ENCODE measurements at places on chromosomes 2 and 18. TPM values are rescaled to one million over a fixed set of nuclear protein-coding genes. Genes with fewer than 3 reads are reported as not detected.
A peak's percentile ranks its signal among the peaks of the same experiment; 100 is the strongest.

The SRD5A2 gene
- not detected for total RNA-seq

The TNFRSF11A gene
- total RNA-seq: 80.6 TPM

DNA sequence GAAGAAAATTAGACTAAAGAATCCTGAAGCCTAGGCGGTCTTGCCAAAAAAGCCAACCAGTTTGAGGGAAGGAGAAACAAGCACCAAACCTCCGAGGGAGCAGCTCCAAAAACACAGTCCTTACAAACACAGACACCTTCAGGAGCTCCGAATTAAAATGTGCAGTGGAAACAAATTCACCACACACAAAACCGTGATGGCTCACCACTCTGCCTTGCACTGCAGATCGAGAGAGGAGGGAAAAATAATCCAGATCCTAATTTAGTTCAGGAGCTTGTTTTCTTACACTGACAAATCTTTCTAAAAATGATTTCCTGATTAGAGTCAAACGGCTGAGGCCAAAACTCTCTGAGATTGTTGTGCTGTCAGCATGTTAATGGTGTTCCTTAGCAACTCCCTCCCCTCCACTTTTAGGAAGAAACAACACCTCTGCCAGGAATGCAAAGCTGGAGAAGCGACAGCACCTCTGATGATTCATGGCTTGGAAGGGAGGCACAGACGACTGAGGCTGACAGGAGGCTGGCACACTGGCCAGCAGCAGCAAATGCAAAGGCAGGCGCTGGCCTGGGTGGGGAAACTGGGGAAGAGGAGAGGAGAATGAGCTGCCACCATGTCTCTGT, 249.4 kb upstream of the KLHL29 start:
- H3K36me3 ChIP-seq: no peaks in the 10 kb centered on the region
- H3K4me1 ChIP-seq: no peaks in the 10 kb centered on the region
- no peak for DNase-seq
- no peak overlapping the region for H3K27ac ChIP-seq
- H3K4me3 ChIP-seq: no peak overlapping the region
- H3K27me3 ChIP-seq: no peaks in the 10 kb centered on the region

DNA sequence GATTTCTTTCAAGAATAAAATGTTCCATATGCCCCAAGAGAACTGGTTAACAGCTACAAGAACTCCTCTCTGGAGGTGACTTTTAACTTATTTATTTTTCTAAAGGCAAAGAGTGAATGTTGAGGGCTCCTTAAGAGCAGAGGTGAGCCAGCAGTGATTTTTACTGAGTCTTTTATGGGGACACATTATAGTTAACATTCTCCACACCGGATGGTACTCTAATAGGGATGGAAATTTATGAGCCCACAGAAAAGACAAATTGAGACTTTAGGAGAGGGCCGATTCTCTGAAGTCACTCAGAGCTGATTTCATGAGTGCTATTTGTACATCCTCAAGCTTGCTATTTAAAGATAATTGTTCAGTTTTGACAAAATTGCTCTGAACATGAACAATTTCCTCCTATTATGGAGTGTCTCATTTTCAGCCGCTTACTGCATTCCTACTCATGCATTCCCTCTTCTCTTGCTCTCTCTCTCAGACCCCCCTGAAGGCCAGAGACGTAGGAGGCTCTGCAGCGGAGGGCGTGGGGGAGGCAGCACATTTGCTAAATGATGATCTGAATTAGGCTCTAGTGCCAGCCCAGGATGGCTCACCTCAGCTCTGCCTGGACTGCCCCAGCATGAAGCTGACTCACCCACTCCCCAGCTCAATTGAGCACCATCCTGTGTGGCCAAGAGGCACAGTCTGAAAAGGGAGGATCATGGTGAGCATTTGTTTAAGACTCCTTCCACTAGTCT, 5.9 kb upstream of the RPL37A start:
- no peaks in the 10 kb centered on the region for H3K27me3 ChIP-seq
- no peak for DNase-seq
- no peaks in the 10 kb centered on the region for H3K4me1 ChIP-seq
- no peak overlapping the region for H3K4me3 ChIP-seq
- no peak overlapping the region for H3K27ac ChIP-seq

- DNase-seq: no peak
- H3K36me3 ChIP-seq: no peaks in the 10 kb centered on the region
- no peaks in the 10 kb centered on the region for H3K4me1 ChIP-seq
- H3K4me3 ChIP-seq: no peak overlapping the region
These were observed 133.3 kb downstream of the PTRHD1 start for GRCh38 chr2:24659862-24660261.

GRCh38 chr18:3595369-3596273, 145.6 kb downstream of the TGIF1 start:
- H3K4me3 ChIP-seq: peak overlapping the region; percentile 34
- H3K27ac ChIP-seq: peak overlapping the region; percentile 96
- H3K36me3 ChIP-seq: no peaks in the 10 kb centered on the region
- H3K27me3 ChIP-seq: no peaks in the 10 kb centered on the region
- peak; percentile 72 for DNase-seq

The POTEC gene
- not detected for total RNA-seq

DNA sequence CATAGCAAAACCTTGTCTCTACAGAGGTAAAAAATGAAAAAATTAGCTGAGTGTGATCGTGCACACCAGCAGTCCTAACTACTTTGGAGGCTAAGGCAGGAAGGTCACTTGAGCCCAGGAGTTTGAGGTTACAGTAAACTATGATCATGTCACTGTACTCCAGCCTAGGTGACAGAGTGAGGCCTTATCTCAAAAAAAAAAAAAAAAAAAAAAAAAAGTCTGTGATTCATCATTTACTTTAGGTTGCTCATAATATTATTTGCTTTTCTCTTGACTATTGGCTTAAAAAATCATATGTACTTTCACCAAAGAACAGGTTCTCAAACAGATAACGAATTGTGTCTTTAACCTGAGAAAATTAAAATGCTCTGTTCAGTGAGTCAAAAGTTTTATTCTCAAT, 129.1 kb downstream of the MYO3B start:
- DNase-seq: no peak
- H3K27me3 ChIP-seq: no peaks in the 10 kb centered on the region
- no peak overlapping the region for H3K4me3 ChIP-seq
- peaks cover 7% of the 10 kb centered on the region for H3K4me1 ChIP-seq

GRCh38 chr18:56575819-56576663, 62.4 kb downstream of the TXNL1 start:
- no peaks in the 10 kb centered on the region for H3K36me3 ChIP-seq
- H3K27me3 ChIP-seq: no peaks in the 10 kb centered on the region
